ENCODE measurements at places on chromosomes 5 and 9.

DNA sequence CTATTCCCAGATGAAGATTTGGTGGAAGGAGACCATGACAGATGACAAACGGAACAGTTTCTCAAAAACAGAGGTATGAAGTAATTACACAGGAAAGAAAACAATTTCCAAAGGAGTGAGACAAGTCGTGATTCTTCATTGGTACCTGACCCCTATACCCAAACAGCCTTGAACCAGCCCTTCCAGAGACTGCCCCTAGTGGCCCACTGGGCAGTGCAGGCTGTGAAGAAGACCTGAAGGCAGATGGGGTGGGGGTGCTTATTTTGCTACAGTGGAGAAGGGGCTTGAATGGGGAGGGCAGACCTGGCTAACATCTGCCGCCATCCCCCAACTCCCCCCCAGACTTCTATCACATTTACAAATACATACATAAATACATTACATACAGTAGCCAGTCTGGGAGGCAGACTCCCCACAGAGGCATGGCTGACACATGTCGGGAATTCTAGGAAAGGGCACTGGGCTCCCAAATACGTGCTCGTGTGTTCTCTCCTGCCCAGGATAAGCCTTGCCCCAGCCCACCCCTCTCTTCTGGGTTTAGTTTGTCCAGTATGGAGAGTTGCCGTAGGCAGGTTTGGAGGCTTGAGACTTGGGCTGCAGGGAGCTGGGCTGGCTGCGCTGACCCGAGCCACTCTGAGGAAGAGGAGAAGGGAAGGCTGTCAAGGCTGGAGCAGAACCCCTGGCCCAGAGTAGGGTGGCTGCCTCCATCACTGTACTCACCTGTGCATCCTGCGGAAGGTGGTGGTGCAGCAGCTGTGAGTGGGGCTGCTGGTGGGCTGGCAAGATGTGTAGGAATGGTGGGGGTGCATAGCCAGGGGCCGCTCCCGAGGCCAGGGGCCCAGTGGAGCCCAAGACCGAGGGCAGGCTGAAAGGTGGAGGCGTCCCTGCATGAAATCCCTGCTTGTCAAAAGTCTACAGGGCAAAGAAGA lies 105.3 kb downstream of the UBE2R2 start:
- DNase-seq = no peak

DNA sequence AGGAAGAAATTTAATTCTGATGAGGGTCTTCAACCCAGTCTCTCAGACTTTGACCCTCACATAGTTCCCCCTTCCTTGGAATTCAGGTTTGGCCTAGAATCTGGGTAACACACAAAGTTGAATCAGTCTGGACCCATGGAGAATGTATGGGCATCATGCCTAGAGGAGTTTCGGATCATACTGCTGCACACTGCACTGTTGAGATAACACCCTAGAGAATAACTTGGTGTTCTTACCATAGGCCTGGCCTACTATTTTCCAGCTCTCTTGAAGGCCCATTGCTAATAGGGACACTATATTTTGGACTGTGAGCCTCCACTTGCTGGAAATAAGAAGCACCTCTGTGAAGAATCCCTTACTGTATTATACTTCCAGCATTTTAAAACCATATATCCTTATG lies 413.5 kb downstream of the PLK2 start:
- no peak for DNase-seq

- no peak for DNase-seq
Observed at GRCh38 chr9:19732441-19732951, 56.3 kb downstream of the SLC24A2 start.

- peak; percentile 74 for DNase-seq
Observed at GRCh38 chr5:52491818-52492217, 295.9 kb upstream of the ITGA1 start.

GRCh38 chr5:66697796-66698564 lies 101.8 kb downstream of the MAST4 start:
- DNase-seq = no peak

DNA sequence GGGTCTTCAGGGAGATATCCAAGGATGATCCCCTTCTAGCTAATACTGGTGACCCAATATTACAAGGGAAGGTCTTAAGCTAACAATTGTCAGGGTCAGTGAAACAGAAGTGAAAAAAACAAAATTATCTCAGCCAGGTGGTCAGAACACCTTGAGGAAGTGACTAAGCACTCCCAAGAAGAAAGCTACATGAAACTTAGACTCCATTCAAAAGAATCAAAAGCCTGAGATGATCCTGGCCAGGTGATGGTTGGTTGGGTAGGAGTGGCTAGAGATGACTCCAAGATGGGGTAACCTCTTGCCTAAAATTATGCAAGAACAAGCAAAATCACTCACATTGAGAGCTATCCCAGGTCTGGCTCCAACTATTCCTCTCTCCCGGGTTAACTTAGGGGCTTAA lies 5.4 kb downstream of the VCP start:
- no peak for DNase-seq

DNA sequence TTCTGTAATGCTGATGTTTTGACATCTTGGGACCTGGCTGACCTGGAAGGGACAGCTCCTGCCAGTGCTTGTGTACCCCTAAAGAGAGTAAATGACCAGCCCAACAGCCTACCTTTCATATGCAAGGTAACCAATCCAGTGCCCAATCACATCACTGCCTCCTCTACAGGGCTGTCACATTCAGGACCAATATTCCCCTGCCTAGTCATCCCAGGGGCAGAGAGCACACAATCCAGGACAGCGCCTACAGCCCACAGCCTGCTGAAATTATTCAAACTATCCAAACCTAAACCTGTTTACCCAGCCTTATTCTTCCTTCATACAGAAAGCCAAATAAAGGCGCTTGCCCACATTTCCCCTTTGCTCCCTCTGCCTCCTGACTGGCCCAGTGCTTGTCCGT lies 284.1 kb downstream of the CTNND2 start:
- DNase-seq = no peak

DNA sequence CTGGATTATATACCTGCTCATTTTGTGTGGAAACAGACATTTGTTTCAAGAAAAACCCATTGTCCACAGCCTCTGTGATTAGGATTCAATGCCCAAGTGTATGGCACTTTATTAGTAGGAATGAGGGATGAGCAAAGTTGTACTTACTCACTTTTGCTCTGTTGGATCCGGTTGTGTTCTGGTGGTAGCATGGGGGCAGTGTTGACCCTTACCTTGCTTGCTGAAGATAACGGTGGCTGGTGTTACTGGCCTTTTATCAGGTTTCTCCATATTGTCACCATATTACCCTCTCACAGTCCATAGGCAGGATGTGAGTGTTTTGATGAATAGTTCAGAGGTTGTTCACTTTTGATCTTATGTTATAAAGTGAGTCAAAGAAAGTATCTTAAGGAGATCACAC lies 42.7 kb upstream of the NUDT12 start:
- DNase-seq = no peak

- no peak for DNase-seq
Observed at GRCh38 chr9:78575081-78575480, 278.2 kb downstream of the PSAT1 start.

DNA sequence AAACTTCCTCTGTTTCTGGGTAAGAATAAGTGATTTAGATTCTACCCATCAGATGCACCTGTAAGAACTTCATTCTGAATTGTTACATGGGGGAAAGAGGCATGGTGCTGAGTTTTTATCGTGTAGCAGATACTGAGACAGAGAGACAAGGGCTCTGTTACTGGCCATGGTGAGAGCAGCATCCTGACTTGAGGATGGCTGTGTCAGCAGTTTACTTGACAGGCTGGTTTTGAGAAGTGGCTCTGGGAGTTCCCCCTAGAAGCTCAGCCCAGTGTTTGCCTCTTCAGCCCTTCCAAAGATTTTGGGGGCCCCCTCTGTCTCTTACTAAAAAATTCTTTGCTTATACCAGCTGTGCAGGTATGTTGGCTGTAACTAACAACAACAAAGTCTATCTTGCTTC lies 510.5 kb downstream of the LRRC70 start:
- no peak for DNase-seq

GRCh38 chr9:1726993-1727759 lies 288.0 kb upstream of the SMARCA2 start:
- no peak for DNase-seq

GRCh38 chr9:26341545-26341944 lies 551.1 kb downstream of the CAAP1 start:
- no peak for DNase-seq

DNA sequence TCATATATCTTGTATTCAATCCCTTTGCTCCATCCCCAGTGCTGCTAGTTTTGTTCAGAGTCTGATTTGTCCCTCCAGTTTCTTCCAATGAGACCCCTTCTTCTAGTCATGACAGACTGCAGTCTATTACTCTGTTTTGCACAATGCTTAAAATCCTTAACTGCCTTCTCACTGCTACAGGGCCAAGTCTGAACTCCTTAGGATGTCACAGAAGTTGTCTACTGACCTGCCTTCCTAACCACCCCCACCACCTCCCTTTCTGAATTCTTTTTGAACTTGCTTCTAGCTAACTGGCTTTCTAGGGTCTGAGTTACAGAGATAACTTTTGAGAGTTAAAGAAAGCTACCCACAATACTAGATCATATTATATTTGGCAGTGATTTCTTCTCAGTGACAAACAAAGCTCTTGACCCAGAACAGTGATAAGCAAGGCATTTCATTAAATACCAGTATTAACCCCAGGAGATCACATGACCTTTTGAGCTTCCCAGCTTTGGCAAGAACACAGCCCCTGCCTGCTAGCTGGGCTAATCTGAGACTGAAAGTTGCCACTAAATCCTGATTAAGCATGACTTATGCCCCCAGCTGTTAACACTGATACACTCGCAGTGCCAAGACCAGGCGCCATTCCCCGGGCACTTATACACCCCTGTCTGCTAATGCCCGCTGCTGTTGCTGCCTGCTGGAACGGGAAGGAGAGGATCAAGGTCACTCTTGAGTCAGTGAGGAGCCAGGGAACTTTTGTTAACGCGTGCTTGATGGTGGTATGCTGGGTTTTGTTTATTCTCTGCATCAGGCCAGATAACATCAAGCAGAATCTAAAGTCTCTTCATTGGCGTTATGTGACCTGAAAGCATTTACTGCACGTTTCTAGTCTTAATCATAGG lies 36.4 kb upstream of the ADAMTSL1 start:
- DNase-seq = no peak

DNA sequence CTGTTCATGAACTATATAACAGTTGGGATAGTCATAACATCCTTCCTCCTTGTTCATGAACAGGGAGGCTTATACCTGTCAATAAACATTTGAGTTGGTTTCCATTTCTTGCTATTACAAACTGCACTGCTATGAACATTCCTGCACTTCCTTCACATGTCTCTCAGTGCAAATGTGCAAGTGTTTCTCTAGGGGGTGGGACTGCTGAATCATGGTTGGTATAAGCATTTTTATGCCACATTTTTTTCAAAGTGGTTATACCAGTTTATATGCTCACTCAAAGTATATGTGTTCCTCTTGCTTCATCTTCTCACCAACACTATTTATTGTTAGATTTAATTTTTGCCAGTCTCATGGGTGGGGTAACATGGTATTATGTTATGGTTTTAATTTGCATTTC lies 25.8 kb upstream of the TPD52L3 start:
- no peak for DNase-seq

DNA sequence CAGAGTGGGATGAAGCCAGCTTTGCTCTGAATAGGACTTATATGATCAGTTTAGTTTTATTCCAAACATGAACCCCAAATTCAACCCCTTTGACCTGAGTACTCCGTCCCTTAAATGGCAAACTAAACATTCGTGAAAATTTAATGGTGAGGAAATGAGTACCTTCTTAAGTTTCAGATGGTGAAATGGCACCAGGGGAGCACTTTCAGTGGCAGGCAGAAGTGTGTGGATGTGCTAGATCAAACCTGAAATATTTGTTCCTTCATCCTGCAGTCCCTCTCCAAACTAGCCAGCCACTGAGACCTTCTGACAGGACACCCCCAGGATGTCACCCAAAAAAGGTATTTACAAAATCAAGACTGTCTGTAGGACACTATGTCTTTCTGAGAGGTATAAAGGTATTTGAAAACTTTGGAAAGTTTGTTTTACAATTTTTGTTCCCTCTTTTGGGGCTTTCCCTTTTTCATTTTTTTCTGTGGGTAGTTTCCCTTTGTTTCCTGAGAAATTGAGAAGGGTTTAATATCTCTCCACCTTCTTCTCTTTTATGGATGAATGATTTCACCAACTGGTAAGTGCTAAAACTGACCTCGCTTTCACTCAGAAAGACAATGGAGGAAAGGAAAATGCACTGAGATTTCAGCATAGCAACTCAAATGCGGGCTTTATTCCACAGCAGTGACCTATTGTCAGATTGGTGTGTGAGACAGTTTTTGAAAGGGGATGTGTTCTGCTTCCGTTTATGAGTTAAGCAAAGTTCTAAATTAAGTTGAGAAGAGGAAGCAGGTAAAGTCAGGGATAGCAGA lies 127.1 kb downstream of the TMC1 start:
- DNase-seq = no peak

GRCh38 chr5:180865981-180866695 lies 5.1 kb upstream of the ZFP62 start:
- DNase-seq = no peak

DNA sequence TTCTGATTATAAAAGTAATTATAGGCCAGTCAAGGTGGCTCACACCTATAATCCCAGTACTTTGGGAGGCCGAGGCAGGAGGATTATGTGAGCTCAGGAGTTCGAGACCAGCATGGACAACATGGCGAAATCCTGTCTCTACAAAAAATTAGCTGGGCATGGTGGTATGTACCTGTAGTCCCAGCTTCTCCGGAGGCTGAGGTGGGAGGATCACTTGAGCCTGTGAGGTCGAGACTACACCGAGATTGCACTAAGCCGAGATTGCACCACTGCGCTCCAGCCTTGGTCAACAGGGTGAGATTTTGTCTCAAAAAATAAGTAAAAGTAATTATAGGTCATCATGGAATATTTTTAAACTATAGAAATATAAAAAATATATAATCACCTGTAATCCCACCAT lies 18.1 kb downstream of the IRF1 start:
- DNase-seq = no peak

- no peak for DNase-seq
Observed at GRCh38 chr5:33612386-33612785, 171.6 kb downstream of the TARS1 start.

- no peak for DNase-seq
Observed at GRCh38 chr9:137429546-137429890, 6.3 kb downstream of the NOXA1 start.

DNA sequence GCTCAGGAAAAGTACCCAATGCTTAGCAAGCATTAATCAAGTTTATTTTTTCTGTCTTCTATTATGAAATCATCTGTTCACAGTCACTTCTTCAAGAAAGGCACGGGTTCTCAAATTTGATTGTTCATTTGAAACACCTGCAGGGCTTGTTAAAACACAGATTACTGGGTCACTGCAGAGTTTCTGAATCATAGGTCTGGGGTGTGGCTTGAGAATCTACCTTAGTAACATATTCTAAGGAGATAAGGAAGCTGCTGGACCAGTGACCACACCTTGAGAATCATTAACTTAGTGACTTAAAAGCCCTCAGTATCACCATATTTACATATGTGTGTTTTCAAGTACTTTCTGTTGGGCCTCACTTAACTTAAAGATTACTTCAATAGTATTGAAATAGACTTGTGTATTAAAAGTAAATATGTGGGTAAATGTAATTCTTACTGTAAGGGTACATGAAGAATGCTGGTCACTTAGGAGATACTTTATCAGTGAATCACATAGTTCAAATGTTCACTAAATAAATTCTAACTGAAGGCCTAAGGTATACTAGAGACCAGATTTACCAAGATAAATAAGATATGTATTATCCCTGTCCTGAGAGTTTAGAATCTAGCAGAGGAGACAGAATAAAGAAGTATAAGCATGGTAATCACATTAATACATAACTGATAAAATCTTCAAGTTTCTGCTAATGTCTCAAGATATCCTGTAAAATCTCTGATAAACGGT lies 1342.1 kb upstream of the C9orf72 start:
- DNase-seq = no peak

- no peak for DNase-seq
Observed at GRCh38 chr5:33235824-33236223, 204.9 kb upstream of the TARS1 start.

Data from NCI-H187 (cell line).